SK-N-SH treated with all-trans-retinoic acid at 6 μM for 48 hours (cell line): ENCODE measurements at places on chromosomes 1 and 21.
A peak's percentile ranks its signal among the peaks of the same experiment; 100 is the strongest.

- peak; percentile 56; the same call in 2 of the 3 replicates for ATAC-seq
Observed at GRCh38 chr1:168939110-168939946, 167.2 kb upstream of the ATP1B1 start.

DNA sequence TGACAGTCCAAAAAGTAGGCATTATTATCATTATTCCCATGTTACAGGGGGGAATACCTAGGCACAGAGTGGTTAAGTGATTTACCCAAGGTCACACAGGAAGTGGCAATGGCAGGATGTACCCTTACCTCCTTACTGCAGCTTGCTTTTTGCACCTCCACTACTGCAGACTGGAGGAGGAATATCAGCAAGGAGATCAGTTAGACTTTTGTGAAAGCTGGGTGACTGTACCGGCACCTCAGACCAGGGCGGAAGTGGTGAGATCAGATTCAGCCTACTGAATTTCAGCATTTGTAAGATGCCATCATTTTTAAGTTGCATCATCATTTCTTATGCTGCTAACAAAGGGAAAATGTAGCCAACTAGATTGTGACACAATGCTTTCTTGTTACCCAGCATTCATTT is 4.5 kb downstream of the ADARB1 start:
- no peak for ATAC-seq

DNA sequence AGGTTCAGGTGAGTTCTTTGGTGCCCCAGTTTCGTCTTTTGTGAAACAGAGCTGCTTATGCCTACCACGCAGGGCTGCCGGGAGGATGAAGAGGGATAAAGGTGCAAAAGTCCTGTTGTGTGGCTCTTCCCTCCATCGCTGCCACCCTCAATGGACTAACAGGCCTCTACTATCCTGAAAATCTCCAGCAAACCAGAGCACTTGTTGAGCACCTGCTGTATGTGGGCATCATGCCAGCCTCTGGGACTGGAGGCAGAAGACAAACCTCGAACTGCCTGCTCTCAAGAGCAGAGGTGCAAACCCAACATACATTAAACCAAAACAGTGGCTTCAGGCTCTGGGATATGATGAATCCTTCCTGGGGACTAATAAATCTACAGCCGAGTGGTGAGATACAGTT is 174.1 kb downstream of the ACTL8 start:
- ATAC-seq = no peak

DNA sequence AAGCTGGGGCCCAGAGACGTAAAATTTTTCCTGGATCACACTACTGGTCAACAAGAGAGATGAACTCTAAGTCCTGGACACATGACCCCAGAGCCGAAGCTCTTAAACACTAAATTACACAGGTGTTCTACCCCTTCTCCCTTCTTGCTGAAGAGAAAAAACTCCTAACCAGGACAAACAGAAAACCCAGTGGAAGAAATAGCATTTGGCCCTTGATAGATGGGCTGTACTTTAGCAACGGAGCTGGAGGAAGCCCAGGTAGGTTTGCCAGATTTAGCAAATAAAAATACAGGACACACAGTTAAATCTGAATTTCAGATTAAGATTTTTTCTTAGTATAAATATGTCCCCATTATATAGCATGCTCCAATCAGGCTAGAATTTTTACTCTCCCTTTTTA is 72.7 kb downstream of the DIRAS3 start:
- ATAC-seq = no peak

DNA sequence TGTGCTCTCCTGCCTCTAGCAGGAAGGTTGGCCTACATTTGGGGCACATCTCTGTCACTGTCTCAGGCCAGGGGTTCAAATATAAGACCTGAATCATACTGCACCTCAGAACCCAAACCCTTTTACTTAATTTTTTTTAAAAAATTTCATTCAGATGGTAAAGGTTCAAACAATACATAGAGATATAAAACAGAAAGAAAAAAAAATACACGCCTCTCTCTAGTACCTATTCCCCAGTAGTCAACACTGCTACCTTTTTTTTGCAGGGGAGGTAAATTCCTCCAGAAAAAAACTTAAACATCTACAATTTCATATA is 32.9 kb downstream of the MAPKAPK2 start:
- no peak for ATAC-seq

- ATAC-seq = no peak
Observed at GRCh38 chr1:226550672-226551041, 2.1 kb downstream of the STUM start.

DNA sequence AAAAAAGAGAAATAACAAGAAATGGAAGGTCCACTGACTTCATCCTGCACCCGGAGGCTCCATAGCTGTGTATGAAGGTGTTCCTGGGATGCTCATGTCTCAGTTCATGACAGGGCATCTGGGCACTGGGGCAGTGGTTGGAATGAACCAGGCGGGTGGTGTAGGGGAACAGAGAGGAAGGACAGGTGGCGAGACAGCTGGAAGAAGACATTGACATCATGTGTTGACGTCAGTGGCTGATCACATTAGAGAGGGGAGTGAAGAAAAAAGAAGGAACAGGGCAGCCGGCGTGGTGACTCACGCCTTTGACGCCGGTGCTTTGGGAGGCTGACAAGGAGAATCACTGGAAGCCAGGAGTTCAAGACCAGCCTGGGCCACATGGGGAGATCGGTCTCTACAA is 50.1 kb downstream of the HUNK start:
- no peak for ATAC-seq

- ATAC-seq = no peak
Observed at GRCh38 chr1:84907095-84907827, 14.3 kb upstream of the LPAR3 start.

GRCh38 chr1:21919520-21919919 is 17.6 kb downstream of the HSPG2 start:
- ATAC-seq = peak; percentile 84

DNA sequence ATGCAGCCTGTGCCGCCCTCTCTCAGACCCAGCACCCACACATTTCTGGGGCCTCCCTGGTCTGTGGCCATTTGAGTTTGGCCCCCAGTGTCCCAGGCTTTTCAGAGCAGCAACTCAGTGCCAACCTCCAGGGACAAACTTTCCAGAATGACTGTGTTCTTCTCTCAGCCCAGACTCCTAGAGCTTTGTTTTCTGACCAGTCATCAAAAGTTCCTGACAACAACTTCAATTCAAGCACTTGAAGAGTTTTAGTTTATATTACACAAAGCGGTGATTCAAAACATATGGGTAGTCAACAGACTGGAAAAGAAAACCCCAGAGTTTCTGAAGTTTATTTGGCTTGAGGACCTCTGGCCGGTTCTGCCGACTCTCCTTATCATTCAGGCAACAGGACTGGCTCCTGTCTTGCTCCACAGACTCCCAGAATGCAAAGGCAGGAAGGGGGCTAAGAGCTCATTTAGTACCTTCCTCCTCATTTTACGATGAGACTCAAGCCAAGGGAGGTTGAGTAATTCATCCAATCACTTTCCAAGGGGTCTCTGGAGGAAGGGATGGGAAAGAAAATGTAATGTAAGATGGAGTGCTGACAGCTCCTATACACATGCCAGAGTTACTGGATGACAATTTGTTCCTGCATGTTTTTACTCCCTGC is 27.0 kb upstream of the TIAM1 start:
- no peak for ATAC-seq

DNA sequence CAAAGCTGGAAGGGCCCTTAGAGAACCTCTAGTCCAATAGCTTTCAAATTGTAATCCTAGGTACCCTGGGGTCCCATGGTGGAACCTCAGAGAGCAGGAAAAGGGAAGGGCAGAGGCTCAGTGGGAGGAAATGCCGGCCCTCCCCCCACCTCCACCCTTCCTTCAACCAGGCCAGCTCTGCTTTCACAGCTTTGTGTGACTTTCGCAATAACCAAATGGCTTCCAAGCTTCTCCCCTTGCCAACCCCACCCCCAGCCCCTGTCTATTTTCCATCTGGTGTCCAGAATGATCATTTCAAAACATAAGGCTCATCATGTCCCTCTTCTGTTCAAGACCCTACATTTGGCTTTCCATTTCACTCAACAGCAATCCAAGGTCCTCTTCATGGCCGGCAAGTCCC is 74.4 kb downstream of the CD58 start:
- no peak for ATAC-seq

DNA sequence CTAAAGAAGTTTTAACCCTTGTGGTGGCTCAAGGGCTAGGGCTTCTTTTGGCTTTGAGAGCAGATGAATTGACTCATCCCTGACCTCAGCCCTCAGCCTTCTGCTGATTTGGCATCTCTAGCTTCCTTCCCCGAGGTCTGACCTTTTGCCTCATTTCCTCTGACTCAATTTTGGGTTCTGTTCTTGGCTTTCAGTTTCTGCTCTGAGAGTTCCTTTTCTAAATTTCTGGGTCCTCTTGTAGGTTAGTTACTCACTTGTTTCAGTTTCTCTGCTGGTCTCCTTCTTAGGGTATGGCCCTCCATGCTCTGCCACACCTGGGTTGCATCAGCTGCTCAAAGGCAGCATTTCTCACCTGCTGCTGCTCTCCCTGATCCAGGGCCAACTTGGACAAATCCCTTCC is 19.4 kb downstream of the PDE4B start:
- ATAC-seq = peak; percentile 70; the same call in 2 of the 3 replicates

- ATAC-seq = no peak
Observed at GRCh38 chr21:26188422-26188821, 17.9 kb upstream of the APP start.
